ENCODE measurements at places on chromosomes 13 and 19.

GRCh38 chr19:37874784-37875183 lies 31.6 kb downstream of the WDR87 start:
- DNase-seq = no peak

DNA sequence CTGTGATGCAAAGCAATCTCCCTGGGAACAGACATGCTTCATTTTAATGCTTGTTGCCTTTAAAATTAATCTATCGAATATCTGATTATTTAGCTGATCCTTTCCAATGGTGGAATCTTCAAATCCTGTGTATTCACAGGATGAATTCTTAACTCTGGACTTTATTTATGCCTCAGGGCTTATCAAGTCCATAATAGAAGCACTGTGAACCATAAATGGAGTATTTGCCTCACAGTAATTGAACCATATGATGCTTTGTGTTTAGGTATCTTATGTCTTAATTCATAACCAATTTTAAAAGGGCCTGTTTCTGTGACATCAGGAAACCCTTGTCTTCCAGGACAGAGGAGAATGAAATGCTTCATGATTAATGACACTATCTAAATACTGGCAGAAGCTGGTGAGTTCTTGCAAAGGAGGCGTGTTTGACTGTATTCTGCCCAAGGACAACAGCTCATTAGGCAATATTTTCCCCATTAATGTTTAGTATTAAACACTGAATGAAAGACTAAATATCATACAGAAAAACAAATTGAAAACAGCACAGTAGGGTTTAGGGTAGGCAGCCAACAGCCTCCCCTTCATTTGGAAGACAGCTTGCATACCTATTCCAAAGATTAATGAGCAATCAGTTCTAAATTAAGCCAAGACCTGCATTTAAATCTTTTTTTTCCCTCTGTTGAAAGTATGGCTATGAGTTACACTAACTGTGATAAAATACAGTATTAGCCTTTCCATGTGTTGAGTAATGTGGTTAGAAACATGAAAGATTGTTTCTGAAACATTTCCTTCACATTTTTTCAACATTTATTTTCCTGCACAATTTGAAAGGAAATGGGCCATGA lies 709.4 kb downstream of the PCDH9 start:
- no peak for DNase-seq

GRCh38 chr19:28961772-28962500 lies 251.0 kb downstream of the UQCRFS1 start:
- no peak for DNase-seq

DNA sequence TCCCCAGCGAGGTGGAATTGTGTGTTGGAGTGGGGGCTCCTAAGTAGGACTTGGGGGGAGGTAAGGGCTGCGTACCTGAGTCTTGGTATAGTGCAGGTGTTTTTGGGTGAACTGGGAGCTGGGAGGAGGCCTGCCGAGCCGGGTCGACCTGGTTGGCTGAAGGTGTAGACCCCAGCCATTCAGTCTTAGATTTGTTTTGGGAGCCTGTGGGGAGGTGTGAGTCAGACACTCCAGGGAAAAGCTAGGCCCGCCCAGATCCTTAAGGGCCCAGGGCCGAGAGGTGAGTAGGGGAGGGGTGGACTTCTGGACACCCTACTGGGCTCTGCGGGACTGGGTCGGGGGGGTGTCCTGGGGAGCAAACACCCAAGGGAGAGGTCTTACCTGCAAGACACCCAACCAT lies 935 bp downstream of the CRB3 start:
- no peak for DNase-seq

DNA sequence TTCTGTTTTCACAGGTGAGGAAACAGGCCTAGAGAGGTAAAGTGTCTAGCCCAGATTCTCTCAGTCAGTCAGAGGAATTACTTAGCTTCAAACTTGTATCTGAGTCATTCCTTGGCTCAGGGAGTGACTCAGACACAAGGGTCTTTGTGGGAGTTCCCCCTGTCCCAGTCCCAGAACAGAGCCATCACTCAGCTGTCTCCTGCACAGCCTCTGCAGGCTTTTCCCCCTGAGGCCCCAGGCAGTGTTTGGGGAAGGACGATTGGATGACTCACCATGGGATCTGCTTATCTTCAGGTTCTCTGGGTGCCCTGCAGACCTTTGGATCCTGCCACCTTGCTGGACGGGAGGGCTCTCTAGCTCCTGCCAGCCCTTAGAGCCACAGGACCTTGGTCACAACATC lies 13.2 kb downstream of the ZNF793 start:
- no peak for DNase-seq

DNA sequence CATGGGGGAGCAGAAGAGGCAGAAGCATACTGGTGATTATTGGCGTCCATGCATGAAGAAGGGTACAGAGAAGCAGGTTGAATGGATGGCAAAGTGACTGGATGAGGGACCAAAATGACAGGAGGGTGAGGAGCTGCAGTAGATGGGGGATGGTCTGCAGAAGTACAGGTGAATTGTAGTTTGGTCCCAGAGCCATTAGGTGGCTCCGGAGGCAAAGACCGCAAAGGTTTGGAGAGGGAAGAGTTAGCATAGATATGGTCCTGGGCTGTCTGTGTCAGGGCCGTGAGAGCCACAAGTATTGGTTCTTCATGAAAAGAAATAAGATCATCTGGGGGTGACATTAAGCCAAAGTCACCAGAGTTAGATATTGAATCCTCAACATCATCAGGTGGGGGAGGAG lies 59.0 kb upstream of the ZNF726 start:
- no peak for DNase-seq

GRCh38 chr13:111938741-111939665 lies 127.9 kb upstream of the SOX1 start:
- no peak for DNase-seq

GRCh38 chr13:51004918-51005460 lies 95.4 kb downstream of the RNASEH2B start:
- no peak for DNase-seq

DNA sequence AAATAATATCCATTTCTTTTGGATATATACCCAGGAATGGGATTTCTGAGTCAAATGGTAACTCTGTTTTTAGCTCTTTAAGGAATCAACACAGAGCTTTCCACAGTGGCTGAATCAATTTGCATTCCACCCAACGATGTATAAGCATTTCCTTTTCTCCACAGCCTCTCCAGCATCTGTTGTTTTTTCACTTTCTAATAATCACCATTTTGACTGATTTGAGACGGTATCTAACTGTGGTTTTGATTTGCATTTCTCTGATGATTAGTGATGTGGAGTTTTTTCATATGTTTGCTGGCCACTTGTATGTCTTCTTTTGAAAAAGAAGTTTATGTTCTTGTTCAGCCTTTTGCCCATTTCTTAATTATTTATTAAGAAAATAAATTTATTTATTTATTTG lies 352.2 kb upstream of the OBI1 start:
- no peak for DNase-seq

GRCh38 chr13:99652901-99653300 lies 151.6 kb downstream of the TM9SF2 start:
- DNase-seq = no peak

GRCh38 chr13:113411216-113412023 lies 41.9 kb downstream of the ADPRHL1 start:
- no peak for DNase-seq

- DNase-seq = no peak
Measured at GRCh38 chr19:2282062-2282861, at the start of gene PEAK3. Gene PEAK3 (minus strand): TSS chr19:2282175. CDS start chr19:2280931, 1,244 bp downstream.

DNA sequence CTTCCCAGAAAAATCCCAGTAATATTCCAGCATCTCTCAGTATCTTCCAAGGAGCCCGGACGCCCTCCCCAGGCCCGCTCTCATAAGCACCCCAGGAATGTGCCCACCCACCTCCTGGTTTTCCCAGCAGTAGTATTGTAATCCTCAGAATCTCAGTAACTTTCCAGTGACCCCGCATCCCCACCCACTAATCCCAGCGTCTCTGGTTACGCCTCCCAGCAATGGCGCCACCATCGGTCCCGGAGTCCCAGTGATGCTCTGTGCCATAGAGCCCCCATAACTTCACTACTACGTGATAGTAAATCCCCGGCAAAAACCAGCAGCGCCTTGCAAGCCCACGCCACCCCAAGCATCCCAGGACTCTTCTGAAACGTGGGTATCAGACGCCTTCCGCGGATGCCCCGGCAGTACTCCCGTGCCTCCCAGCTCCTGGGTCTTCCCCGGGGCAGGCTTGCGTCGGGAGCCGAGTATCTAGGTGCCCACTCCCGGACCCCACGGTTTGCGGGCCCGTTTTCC lies 928 bp upstream of the PNPLA6 start:
- peak; percentile 28 for DNase-seq

GRCh38 chr19:58518256-58519086 lies 1.1 kb downstream of the ZBTB45 start:
- no peak for DNase-seq

GRCh38 chr19:17052439-17052838 lies 22.8 kb downstream of the HAUS8 start:
- no peak for DNase-seq

- DNase-seq = no peak
Measured at GRCh38 chr19:6451583-6452222, 7.9 kb downstream of the SLC25A23 start.

DNA sequence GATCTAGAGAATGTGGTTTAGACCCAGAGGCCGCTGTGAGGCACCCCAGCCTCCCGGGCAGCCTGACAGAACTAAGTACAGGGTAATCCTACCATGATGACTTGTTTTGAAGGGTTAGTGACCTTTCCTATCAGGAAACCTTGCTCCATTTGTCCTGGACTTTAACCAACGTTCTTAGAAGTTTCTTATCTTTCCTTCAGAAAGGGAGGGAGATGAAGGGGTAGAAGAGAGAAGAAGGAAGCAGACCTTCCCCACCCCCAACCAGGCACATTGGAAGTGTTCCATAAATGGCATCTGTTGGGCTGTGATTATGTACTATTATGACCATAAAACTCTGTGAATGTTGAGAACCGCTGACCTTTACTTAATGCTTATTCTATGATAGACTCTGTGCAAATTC lies 184.2 kb downstream of the OXGR1 start:
- no peak for DNase-seq

- DNase-seq = no peak
Measured at GRCh38 chr13:31699650-31700049, 39.7 kb upstream of the RXFP2 start.

DNA sequence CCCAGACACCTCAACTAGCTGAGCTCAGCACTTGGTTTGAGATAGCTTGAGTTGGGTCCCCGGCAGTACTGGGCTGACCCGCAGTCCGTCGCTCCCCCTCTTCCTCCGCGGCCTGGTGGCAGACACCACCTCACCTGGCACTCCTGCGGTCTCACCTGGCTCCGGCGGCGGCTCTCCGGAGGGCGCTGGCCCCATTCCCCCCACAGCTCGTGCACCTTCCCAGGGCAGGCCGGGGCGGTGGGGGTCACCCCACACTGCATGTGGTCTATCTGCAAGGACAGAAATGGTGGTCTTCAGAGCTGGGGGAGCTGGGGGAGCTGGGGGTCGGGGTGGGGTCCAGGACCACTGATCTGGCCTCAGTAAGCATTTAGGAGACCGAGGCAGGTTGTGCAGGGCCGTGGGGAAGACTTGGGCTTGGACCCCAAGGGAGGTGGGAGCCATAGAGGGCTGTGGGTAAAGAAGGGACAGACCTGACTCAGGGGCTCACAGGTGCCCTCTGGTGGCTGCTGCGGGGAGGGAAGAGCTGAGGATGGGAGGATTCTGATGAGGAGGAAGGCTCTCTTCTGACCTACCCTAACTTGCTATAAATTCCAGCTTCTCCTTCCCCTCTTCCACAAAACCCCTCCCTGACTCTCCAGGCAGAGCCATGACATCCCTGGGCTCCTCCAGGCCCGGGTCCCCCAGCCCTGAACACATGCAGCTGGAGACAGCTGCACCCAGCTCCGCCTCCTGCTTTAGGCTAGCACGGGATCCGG lies 6.7 kb upstream of the PLIN4 start:
- DNase-seq = peak; percentile 35

DNA sequence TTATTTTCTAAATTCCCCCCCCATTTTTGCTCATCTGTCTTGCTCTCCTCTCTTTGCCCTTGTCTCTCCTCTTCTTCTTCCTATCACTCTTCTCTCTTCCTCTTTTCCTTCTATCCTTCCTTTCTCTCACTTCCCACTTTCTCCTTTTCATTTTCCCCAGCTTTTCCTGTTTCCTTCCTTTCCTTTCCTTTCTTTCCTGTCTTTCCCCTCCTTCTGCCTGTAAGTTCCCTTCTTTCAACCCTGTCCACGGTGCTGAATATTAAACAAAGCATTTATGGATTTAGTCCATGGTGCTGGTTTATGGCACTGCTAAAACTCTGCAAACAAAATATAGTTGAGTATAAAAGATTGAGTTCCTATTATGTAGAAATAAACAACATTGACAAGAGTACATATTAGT lies 27.6 kb downstream of the SCEL start:
- no peak for DNase-seq

DNA sequence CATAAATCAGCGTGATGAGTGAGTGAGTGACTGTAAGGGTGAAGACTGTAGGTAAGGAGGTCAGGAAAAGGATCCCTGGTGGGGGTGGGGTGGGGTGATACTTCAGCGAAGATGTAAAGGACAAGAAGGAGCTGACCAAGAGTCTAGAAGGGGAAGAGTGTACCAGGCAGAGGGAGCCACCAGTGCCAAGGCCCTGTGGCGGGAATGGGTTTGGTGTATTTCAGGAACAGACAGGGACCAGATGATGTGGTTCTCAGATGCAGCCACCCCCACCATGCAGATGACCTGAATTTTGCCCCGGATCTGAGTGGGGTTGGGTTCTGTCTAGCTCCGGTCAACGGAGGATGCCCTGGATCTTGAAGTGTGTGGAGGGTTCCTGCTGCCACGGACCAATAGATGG lies 30.1 kb upstream of the SLC7A10 start:
- DNase-seq = no peak

DNA sequence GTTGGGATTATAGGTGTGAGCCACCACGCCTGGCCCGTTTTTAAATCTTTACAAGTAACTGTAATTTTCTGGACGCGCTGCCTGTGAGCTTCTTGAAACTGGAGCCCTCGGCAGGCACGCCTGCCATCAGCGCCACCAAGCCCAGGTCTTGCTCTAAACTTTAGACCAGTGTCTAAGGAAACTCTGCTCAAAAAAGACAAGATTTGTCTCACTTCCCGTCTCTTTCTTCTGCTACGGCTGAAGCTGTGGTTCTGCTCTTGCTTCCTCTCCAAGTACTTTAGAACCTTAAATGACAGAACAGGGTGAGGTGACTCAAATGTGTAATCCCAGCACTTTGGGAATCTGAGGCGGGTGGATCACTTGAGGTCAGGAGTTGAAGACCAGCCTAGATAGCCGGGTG lies 24.9 kb downstream of the RCN3 start:
- DNase-seq = no peak

GRCh38 chr19:52410276-52410675 lies 12.6 kb downstream of the ZNF528 start:
- DNase-seq = no peak

GRCh38 chr19:32041681-32042292 lies 303.6 kb upstream of the ZNF507 start:
- no peak for DNase-seq

GRCh38 chr13:79782541-79783205 lies 301.7 kb downstream of the NDFIP2 start:
- no peak for DNase-seq

GRCh38 chr13:98822225-98822606 lies 69.7 kb upstream of the SLC15A1 start:
- no peak for DNase-seq

GRCh38 chr19:33868788-33869412 lies 72.2 kb downstream of the KCTD15 start:
- no peak for DNase-seq

- DNase-seq = no peak
Measured at GRCh38 chr19:10079031-10079453, 7.1 kb upstream of the SHFL start.

- no peak for DNase-seq
Measured at GRCh38 chr13:97259798-97260714, 37.9 kb downstream of the MBNL2 start.

- DNase-seq = no peak
Measured at GRCh38 chr19:40682431-40682964, 8.0 kb downstream of the NUMBL start.

Measured in stimulated activated CD4-positive, alpha-beta T cell treated with anti-CD3 and anti-CD28 coated beads, TNF-alpha, amount 100 ng/mL, for 24 hours (primary cell).